ENCODE measurements at places on chromosomes 4 and X.

- DNase-seq = peak; percentile 45
Observed at GRCh38 chrX:30513284-30513683, 64.3 kb downstream of the TASL start.

- no peak for DNase-seq
Observed at GRCh38 chr4:52926196-52926974, 64.3 kb downstream of the RASL11B start.

DNA sequence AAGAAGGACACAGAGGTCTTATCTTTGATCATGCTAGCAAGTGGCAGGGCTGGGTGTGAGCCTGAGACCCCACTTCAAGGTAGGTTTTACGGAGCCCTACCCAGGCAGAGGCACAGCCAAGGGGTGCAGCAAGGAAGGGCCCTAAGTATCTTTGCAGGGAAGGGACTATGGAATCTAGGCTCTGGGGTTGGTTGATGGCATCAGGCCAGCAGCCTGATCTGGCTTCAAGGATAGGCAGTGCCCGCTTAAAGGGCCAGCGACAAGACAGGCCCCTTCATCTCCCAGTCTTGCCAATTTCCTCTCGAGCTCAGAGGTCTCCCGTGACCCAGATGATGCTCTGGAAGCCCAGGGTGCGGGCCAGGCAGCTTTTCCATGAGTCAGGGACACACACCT lies 5.8 kb downstream of the ABLIM2 start:
- DNase-seq = no peak

- no peak for DNase-seq
Observed at GRCh38 chr4:147794787-147795413, 63.0 kb downstream of the ARHGAP10 start.

DNA sequence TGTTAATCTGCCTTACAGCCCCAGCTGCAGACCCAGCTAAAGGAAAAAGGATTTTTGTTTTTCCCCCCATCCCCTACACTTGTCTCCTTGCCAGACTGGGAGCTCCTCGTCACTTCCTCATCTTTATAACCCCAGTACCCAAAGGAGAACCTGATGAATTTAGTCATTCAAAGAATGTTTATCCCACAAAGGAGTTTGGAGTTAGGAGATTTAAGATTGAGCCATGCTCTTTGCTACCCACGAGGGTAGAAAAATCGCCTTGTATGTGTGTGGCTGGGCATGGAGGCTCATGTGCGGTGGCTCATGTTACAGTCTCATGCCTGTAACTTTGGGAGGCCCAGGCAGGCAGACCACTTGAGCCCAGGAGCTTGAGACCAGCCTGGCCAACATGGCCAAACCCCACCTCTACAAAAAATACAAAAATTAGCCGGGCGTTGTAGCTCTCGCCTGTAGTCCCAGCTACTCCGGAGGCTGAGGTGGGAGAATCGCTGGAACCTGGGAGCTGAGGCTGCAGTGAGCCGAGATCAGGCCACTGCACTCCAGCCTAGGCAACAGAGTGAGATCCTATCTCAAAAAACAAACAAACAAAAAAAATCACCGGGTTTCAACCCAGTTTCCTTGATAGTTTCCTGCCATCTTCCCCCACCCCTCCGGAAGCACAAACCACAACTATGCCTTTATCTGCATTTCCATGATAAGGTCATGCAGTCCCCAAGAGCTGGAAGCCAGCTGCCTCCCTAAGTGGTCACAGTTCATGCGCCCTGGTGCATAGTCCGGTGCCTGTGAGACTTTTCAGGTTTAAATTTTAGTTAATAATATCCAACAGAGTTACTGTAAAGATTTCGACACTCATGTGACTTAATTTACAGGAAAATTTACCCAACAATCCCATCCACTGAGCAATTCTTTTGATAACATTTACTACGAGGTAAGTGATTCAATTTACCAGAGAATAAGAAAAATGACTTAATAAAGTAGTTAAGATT lies 1.5 kb downstream of the CFAP97 start:
- peak; percentile 13 for DNase-seq

DNA sequence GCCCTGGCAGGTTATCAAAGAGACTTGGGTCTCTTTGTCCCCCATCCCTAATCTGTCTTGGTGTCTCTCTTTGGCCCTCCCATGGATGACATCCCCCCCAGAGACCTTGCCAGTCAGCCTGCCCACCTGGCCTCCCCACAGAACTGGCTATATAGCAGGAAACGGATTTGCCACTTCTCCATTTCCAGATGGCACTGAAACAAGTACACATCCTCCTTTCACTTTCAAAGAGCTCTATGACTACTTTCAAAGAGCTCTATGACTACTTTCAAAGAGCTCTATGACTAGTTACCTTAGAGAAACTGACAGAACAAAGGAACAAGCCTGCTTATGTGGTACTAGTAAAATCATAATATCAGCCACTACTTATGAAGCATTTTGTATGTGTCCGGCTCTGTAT lies 175.3 kb downstream of the MAML3 start:
- DNase-seq = peak; percentile 71

GRCh38 chrX:151974336-151975227 lies at the start of gene GABRE:
GABRE (minus strand) TSS chrX:151974676; CDS start chrX:151974625, 51 bp downstream.
- no peak for DNase-seq

DNA sequence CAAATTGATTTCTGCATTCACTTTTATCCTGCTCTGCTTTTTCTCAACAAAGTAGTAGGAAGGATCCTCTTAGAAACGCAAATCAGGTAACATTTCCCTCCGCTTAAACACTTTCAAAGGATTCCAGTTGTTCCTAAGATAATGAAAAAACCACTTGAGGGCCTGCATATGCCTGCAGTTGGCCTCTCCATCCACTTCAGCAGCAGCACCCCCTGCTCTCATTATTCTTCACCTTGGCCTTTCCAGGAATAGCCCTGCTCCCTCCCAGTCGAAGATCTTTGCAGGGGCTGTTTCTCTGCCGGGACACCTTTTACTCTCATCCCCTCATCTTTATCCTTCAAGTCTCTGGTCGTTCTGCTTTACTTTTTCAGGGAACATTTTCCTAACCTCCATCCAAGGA lies 314.0 kb downstream of the INPP4B start:
- DNase-seq = no peak

DNA sequence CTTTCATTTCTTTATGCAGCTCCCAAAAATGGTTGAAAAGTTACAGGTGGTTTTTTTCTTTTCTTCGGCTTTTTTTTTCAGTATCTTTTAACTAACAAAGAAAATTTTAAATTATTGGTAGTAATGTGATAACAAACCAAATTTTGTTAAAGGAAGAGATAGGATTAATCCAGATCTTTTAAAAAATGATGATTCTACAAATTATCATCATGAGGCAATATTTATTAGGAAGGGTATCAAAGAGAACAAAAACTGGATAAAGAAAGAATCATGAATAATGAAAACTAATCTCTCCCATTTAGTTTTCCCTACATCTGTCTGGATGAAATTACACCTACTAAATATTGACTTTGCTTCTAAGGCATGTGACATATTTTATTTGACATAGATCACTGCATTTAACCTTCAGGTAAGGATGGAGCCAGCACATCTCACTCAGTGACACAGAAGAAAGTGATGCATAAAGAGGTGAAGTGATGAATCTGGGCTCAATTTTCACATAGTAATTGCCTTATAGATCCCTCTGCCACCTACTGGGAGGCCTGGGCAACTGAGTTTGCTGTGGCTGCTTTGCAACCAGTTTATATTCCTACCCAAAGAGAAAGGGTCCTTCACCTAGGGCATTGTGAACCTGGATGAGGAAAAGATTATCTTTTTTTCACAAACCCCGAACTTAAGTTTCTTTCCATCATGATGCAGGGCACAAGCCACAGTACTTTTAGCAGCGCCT lies 155.6 kb downstream of the HNRNPD start:
- DNase-seq = peak; percentile 50
